Stimulated activated naive CD8-positive, alpha-beta T cell treated with anti-CD3 and anti-CD28 coated beads, Interleukin-15, amount 100 ng/mL, for 72 hours (primary cell): ENCODE measurements at places on chromosomes 12 and 14.

GRCh38 chr12:67710582-67710981, 62.0 kb downstream of the DYRK2 start:
- no peak for DNase-seq

DNA sequence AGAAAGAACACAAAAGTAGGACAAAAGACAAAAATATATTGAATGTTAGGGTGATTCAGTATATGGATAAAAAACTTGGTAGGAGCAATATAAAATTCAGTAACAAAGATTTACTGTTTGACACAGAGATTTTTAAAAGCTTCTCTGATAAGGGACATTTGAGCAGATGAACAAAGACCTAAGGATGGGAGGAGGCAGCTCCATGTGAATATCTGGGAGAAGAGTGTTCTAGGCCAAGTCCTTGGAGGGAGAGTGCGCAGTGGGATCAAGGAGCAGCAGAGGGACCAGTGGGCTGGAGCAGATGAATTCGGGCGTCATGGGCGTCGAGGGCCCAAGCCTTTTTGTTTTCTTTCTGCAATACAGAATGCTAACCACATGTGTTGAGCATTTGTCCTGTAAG, 174.4 kb downstream of the PRKCH start:
- DNase-seq, result no peak

- DNase-seq, result no peak
Measured at GRCh38 chr12:49187184-49187583, 1.7 kb downstream of the TUBA1A start.

DNA sequence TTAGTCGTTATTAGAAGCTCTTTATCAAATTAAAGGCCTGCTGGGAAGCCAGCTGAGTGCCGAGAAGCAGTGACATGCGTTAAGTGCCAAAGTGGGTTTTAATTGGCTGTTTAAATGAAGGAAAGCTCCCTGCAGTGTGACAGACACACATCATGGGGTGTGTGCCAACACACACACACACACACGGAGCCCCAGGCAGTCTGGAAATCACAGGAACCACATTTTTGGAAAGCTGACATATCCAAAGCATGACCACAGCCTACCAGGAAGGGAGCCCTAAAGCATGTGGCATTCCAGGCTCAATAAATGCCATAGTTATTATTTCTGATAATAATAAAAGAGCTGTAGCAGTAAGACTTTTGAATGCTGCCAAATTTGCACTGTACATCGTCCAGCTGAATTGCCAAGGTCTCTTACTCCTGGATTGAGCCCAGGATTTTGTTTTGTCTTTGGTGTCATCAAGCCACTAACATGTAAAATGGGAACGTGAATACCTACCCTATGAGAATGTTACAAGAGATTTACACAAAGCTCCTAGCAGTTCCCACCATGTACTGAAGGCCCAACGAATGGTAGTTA, 135.1 kb downstream of the TMEM30B start:
- DNase-seq, result no peak

GRCh38 chr14:41549282-41549681, 57.4 kb upstream of the LRFN5 start:
- DNase-seq, result no peak

- DNase-seq, result no peak
Measured at GRCh38 chr12:32826807-32827412, 69.7 kb downstream of the PKP2 start.
